Progenitor cell of endocrine pancreas (in vitro differentiated cells): ENCODE measurements at places on chromosomes 7 and 10.

GRCh38 chr7:155206318-155207020, 91.2 kb upstream of the INSIG1 start:
- no peak for DNase-seq

DNA sequence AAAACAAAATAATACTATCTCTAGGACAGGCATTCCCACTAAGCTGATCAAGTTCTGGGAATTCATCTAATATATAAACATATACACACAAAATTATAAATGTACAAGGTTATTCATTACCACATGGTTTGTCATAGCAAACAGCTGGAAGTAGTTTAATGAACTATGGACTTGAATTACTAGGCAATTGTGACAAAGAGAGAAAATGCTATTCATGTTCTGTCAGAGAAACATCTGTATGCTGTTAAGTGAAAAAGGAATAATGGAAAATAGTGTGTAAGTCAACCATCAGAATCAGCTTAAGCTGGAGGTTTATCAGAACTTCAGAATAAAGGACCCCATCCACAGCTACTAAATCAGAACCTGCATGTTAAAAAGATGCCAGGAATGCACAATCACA, 2.8 kb downstream of the ZNF248 start:
- no peak for DNase-seq

DNA sequence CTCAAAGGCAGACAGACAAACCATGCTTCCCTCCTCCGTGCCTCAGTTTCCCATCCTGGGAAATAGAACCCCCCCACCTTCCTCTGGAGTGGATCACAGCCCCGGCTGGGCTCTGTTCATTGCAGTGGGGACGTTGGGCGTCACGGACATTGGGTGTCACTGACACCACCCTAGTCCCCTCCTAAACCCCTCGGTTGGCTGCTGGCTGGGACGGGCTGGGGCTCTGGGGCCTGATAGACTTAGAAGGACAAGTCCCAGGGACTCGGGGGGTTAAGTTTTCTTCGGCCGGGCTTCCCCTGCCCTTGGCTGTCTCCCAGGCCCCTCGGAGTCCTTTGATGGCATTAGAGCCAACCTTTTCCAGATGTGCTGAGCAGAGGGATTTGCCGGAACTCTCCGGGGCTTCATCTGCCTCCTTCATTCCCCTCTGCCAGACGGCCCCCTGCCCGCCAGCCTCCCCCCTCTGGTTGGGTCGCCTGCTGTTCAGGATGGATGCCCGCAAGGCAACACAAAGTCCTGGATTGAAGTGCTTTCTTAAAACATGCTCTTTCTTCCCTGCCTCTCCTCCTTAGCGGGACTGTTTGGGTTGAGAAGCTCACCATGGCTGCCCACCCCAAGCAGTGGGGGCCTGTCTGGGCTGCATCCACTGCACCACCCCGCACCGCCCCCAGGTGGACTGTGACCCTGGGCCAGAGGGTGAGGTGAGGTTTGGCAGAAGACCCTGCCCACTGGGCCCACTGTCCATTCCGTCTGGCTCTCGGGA, 73.0 kb downstream of the COL26A1 start:
- no peak for DNase-seq

DNA sequence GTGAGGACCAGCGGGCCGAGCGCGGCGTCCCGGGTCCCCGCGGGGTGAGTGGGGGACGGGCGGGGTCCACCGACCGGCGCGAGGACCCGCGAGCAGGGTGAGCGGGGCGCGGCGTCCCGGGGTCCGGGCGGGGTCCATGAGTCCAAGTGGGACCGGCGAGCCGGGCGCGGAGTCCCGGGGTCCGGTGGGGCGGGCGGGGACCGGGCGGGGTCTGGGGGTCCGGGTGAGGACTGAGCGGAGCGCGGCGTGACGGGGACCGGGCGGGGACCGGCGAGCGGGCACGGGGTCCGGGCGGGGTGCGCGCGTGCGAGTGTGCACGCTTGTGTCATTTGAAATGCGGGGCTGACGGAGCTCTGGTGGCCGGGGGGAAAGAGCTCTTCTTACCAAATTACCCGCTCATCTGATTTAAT, 765 bp downstream of the CELF2 start:
- no peak for DNase-seq

DNA sequence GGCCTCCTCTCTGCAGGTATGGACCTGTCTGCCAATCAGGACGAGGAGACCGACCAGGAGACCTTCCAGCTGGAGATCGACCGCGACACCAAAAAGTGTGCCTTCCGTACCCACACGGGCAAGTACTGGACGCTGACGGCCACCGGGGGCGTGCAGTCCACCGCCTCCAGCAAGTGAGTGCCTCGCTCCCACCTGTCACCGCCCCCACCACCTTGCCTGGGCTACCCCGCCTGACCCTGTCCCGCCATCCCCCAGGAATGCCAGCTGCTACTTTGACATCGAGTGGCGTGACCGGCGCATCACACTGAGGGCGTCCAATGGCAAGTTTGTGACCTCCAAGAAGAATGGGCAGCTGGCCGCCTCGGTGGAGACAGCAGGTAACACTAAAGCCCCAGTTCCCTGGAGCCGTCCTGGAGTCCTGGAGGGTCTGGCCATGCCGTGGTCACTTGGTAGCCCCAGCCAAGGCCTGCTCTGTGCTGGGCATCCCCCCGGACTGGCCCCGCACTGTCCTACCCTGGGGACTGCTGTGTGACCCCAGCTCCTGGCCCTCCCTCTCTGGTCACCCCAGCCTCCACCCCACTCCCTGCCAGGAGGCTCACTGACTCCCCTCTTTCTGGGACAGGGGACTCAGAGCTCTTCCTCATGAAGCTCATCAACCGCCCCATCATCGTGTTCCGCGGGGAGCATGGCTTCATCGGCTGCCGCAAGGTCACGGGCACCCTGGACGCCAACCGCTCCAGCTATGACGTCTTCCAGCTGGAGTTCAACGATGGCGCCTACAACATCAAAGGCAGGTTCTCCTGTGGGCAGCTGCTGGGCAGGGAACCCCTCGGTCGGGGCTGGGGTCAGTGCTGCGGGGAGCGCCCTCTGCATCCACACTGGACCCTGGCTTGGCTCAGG, 178.0 kb downstream of the RNF216 start:
- DNase-seq, result no peak

DNA sequence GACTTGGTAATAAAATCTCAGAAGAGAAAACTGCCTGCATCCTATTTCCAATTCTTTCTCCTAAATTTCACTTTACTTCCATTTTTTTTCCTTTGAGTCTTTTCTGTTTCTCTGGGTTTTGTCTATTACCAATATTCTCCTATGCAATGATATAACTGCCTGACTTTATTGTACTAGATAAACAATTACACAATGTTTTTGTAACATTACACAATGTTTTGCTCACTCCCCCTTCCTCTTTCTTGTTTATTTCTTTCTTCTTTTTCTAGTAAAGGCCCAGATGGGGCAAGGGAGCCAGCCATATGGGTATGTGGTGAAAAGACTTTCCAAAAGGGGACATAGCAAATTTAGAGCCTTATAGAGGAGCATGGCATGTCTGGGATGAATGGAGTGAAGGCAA, 278.7 kb upstream of the PHYHIPL start:
- DNase-seq, result no peak

GRCh38 chr7:120735791-120736190, 122.2 kb downstream of the TSPAN12 start:
- no peak for DNase-seq

- DNase-seq, result no peak
Measured at GRCh38 chr10:94412449-94412848, 10.1 kb downstream of the TBC1D12 start.

DNA sequence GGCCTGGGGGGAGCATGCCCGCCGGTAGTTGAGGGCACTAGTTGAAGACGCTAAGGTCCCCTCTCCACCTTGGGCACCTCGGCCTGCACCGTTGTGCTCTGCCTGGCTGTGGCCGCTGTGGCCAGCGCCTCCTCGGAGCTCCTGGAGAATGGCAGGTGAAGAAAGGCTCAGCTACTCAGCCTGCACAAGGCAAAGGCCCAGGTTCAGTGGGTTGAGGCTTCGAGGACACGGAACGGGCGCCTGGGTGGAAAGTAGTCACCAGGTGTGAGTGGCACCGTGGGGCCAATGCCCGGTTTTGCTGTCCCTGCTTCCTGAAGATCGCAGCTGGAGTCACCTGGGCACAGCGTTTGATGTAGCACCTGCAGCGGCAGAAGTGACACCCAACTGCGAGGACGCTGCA, 12.4 kb upstream of the ZNF716 start:
- no peak for DNase-seq

DNA sequence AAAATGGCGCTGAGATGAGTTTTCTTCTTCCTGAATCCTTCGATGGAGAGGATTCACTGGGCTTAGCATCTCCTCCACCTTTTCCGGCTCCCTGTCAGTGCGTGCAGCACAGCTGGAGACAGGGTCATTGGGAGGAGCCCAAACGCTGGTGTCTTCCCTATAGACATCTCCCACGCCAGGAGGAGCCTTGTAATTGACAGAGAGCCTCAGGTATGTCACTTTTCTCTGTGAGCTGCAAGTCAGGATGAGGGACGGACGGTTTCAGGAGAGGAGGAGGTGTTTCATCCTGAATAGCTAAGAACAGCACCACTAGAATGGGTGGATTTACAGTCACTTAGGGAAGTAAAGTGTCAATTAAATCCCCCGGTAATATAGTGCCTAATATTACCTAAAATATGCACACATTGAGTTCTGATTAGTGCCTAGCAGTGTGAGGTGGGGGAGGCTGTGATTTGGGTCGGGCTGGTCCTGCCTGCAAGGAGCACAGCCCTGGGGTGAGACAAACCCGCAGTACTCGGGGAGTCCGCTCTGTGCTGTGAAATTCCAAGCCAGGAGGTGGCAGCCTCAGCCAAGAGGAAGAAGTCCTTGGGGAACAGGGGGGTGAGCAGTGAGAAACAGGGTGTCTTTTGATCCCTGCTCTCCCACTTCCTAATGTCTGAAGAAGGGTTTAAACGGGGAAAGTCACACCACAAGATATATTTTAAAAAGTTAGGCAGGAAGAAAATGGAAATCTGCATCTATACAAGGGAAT, 28.2 kb downstream of the IL15RA start:
- DNase-seq, result no peak

DNA sequence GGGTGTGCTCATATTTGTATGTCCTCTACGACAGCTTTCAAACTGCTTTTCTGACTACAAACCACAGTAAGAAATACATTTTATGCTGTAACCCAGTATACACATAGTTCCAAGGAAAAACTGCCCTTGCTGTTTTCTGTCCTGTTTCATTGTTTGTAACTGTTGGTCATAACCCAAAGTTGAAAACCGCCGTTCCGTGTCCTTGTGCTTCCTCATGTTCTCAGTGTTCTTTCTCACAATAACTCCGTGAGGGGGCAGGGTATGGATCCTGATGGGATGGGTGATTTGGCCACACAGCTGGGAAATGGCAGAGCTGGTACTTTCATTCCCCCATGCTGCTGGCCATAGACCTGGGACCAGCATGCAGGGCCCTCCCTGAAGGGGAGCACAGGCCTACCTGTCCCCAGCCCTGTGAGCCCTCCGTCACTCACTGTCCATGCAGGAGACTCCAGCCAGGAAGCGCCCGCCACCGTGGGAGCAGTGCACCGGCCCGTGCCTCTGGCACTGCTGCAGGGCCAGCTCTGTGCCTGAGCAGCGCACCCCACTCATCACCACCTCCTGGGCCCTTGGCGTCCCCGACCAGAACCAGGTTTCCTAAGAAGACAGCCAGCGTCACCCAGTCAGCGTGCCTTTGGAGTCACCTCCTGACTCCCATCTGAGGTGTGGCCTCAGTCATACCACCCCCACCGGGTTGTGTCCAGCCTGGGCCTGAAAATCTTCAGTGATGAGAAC, 12.7 kb downstream of the LOXL4 start:
- DNase-seq, result no peak

- DNase-seq, result no peak
Measured at GRCh38 chr7:1237704-1238255, 5.1 kb downstream of the UNCX start.

DNA sequence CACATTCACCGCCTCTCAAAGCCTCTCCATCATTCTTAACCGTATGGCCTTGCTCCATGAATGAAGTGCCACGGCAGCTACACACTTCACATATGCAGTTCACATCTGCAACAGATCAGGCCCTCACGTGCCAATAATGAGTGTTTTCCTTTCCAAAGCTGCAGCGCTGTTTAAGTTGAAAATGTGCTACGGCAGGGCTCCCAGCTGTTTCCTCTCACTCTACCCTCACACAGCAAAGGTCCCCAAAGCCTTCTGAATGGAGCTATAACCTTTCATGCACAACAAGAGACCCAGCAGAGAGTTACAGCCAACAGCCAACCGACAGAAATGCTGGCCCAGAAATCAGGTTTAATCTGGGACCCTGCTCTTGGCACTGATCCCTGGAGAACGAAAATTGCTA, 236.1 kb downstream of the ELMO1 start:
- no peak for DNase-seq

- no peak for DNase-seq
Measured at GRCh38 chr7:44322631-44323363, 2.6 kb downstream of the CAMK2B start.

GRCh38 chr7:114026486-114027089, 107.8 kb upstream of the PPP1R3A start:
- DNase-seq, result no peak

DNA sequence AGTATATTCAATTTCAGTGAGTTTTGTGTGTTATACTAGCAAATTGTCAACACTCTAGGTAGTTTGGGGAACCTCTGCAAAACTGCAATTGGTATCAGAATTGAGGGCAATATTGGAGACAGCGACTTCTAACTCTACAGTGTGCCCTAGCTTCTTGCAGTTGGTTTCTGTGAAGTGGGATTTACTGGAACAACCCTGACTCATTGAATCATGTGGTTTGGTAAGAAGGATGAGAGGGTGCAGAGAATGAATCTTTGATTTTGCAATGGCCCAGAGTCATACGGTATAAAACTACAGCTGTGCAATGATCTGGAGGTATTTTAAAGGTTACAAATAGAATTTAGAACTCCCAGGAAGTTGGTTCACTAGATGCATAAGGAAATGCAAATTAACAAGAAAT, 129.1 kb upstream of the PPP1R3A start:
- no peak for DNase-seq
